Right lung (tissue), 10 donors: ENCODE measurements at places on chromosomes 12 and 14.

DNA sequence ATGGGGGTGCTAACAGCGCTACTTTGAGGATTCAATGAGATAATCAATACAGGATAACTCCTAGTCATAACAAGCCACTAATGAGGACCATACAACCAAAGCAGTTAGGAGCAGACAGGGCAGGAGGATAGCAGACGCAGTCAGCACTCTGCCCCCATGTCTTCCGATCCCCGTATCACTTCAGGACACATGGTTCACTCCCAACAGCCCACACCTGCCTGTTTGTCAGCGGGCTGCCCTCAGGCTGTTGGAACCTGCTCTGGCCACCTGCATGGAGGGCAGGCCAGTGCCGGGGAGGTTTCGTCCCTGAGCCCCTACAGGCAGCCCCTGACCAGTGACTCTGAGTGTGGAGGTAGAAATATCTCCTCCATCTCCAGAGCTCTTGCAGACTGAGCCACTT, 37.1 kb upstream of the LTBP2 start:
- DNase-seq = no peak

DNA sequence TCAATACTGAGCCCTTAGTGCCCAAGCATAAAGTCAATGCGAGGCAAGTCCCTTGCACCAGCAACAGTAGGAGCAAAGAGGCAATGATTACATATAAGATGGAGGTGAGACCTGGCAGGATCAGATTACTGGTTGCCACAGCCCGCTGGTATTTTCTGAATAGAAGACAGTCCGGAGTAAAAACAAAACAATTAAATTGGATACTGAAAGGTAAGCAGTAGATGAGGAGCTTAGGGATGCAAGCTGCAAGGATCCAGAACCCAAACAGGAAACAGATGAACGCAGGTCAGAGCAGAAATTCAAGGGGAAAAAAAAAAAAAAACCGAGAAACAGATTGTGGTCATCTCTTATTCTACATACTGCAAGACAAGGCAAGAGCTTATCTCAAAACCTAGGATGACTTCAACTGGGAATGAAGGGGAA, 119.6 kb downstream of the MED13L start:
- DNase-seq = no peak

GRCh38 chr12:6603095-6603567, 4.0 kb downstream of the CHD4 start:
- DNase-seq = no peak

GRCh38 chr12:53219292-53219955, 12.4 kb upstream of the ITGB7 start:
- DNase-seq = no peak
